ENCODE measurements at places on chromosomes 4 and X.

- DNase-seq, result no peak
These were observed 19.3 kb upstream of the UBA1 start for GRCh38 chrX:47174376-47174775.

GRCh38 chr4:83013420-83013867 lies 2.8 kb upstream of the LIN54 start:
- DNase-seq, result no peak

GRCh38 chrX:16592194-16592770 lies 57.7 kb upstream of the S100G start:
- no peak for DNase-seq

- DNase-seq, result peak; percentile 57
These were observed 41.5 kb upstream of the CYP4V2 start for GRCh38 chr4:186149872-186150271.
